ENCODE measurements at places on chromosomes 12 and 14.

- DNase-seq, result no peak
Measured at GRCh38 chr12:71158361-71158882, 623 bp upstream of the TSPAN8 start.

DNA sequence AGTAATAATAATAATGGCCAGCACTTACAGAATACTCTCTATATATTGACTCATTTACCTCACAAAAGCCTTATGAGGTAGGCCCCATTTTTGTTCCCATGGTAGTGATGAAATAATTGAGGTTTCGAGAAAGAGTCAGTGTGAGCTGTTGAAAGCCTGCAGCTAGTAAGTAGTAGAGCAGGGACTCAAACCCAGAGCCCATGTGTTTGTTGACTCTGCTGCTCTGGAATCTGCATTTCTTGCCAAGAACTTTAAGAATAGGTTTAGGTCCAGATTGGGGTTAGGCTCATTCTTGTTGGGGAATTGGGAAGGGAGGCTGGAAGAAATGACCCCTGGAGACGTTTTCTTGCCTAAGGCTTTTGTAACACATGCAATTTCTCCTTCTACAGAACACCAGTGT lies 27.9 kb downstream of the DYRK4 start:
- DNase-seq, result no peak

- DNase-seq, result no peak
Measured at GRCh38 chr14:33956640-33957039, 5.8 kb upstream of the EGLN3 start.

DNA sequence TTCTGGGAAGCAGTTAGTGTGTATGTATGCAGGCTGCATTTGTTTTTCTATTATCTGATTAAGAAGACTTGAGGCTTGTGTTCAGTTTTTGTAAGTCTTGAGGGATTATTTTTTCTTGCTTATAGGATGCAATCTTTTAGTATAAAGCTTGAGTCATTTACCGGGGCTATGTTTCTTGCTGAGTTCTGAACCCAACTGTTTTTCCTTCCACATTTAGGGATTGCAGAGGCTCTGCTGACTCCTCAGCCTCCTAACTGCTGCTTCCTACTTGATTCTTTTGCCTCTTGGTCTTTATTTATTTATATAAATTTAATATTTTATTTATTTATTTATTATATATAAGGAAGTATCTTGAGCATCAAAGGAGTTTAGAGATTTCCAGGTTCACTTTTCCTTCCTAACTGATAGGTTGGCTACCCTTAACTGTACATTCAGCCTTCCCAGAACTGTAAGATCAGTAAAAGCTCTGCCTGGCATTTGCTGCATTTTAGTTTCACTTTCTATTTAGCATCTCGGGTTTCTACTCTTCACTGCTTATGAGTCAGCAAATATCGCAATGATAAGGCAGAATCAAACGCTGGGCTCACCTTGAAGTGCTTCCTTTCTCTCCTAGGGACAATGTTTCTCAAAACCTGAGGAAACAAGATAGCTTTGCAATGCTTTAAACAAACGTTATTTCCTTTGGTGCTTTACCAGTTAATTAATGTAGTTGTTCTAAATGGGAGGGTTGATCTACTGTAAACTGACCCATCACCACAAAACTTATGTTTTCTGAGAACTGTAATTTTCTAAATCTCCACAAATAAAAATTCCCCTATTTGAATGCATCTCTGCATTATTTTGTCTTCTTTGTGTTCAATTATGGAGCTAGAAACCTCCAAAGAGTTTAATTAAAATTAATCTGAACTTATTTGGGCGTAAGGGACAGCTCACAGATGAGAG lies 1183.7 kb upstream of the TMEM132C start:
- peak; percentile 13 for DNase-seq

DNA sequence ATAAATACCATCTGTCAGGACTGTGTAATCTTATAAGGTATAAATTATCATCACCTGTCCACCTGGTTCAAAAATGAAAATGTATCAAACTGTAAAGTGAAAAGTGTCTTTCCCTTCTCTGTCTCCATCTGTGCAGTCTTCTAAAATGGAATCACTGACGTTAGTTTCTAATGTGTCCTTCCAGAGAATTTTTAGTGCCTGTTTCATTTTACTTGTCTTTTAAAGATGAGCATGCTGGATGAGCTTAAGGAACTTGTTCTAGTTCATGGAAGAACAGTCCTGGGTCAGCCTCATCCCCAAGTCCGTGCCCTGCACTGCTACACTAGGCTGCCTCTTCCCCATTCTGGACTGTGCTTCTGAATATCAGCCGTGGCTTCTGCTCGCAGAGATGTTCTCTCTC lies 5.4 kb upstream of the NT5DC3 start:
- no peak for DNase-seq

DNA sequence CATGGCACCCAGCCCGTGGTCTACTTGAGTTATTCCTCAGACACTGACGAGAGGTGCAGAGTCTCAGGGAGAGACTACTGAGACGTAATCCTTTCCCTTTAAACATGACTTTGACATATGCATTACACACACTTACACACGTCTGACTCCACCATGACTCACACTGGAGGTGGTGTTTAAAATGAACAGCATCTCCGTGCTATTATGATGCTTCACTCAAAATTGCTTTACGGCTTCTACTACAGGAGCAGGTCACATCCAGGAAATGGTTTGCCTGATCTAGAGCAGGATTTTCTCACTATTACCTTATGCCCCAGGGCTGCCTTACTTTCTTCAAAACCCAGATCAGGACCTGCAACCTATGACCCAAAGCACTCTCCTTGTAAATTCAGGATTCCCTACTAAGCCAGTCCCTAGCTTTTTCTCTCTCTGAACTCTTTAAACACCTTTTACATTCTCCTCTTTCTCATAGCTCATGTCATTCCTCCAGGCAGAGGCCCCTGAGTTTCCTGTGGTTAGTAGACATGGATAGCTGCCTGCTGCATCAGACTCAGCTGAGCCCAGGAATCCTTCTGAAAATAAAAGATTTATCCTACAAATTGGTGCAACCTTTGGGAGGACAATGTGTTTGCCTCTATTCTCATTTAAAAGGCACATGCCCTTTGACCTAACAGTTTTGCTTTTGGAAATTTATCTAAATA lies 31.2 kb downstream of the TMCC3 start:
- peak; percentile 50 for DNase-seq

- DNase-seq, result no peak
Measured at GRCh38 chr12:116121453-116121871, 156.0 kb downstream of the MED13L start.

GRCh38 chr12:63814146-63814772 lies 30.2 kb upstream of the SRGAP1 start:
- DNase-seq, result no peak

DNA sequence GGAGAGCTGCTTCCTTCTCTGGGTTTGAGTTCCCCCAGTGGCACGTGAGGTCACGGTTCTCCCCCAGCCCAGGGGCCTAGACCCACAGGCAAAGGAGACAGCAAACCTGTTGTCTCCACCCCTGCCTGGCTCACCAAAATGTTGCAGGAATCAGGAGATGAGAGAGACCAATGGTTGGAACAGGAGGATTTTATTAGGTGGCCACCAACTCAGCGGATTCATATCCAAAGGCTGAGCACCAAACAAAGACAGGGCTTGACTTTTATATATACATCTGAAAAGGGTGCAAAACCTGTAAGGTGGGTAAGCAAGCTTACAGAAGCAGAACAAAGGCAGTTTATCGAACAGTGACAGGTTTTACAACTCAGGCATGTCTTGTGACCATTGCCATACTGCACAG lies 9.2 kb upstream of the ADAM21 start:
- no peak for DNase-seq

GRCh38 chr12:2348482-2348852 lies 295.7 kb downstream of the CACNA1C start:
- DNase-seq, result no peak

DNA sequence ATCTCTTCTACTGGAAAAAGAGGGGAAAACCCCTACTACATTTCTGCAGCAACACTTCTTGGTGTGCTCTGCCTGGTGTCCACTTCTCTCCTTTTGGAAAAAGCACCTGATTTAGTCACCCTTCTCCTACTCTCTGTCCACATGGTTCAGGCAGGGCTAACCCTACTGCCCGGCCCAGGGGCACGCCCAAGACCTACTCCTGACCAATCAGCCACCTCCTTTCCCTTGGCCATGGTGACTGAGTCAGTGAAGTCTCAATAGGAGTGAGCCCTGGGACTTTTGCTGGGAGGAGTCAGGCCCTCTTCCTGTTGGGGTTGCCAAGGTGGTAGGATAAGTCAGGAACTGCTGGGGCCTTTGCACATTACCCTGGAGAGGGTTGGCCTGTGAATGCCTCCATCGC lies 52.5 kb upstream of the MYL2 start:
- no peak for DNase-seq

GRCh38 chr14:91291786-91292405 lies 47.4 kb upstream of the GPR68 start:
- no peak for DNase-seq

- no peak for DNase-seq
Measured at GRCh38 chr12:76421046-76421445, 72.8 kb upstream of the BBS10 start.

- no peak for DNase-seq
Measured at GRCh38 chr14:55514819-55515490, 65.1 kb upstream of the KTN1 start.

- no peak for DNase-seq
Measured at GRCh38 chr12:89787763-89788162, 79.1 kb upstream of the ATP2B1 start.

GRCh38 chr14:68534276-68534675 lies 258.6 kb downstream of the ZFP36L1 start:
- DNase-seq, result no peak

DNA sequence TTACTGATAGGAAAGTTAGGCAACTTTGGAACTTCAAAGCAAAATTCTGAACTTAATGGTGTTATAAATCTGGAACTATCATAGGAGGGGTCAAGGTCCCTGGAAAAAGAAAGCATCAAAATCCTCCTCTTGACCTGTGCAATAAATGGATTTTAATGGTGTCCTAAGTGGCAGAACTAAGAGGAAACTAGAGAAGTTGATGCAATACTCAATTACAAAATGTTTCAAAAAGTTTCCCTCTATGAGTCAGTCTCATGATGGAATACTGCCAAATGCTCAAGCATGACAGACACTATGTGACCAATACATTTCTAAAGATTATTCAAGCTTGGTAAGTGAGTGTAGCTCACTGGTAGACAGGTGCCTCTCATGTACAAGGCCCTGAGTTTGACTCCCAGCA lies 47.7 kb upstream of the ERGIC2 start:
- DNase-seq, result no peak

- DNase-seq, result no peak
Measured at GRCh38 chr12:130127532-130127911, 34.7 kb upstream of the FZD10 start.

- no peak for DNase-seq
Measured at GRCh38 chr14:64569138-64569631, 19.4 kb downstream of the PPP1R36 start.

DNA sequence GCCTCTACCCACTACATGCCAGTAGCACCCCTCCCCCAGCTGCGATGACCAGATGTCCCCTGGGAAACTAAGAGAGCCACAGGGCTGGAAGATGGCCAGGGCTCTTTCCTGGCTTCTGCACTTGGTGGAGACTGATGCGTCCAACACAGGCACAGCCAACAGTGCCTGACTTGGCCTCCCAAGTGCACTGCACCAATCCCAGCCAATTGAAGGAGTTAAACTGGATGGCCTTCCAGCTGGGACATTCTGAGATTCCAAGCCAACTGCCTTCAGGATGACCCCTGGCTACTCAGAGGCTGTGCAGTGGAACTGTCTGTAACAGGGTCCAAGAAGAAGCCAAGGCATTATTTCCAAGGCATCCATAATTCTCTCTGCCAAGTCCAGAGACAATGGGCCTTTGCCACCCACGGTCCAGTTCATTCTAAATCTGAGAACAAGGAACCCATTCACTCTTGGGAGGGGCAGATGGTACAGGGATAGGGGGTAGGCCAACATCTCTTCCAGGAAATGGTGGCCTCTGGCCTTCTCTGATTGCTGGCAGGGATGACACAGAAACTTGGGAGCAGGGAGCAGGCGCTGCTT lies 35.2 kb downstream of the PRIMA1 start:
- DNase-seq, result no peak

DNA sequence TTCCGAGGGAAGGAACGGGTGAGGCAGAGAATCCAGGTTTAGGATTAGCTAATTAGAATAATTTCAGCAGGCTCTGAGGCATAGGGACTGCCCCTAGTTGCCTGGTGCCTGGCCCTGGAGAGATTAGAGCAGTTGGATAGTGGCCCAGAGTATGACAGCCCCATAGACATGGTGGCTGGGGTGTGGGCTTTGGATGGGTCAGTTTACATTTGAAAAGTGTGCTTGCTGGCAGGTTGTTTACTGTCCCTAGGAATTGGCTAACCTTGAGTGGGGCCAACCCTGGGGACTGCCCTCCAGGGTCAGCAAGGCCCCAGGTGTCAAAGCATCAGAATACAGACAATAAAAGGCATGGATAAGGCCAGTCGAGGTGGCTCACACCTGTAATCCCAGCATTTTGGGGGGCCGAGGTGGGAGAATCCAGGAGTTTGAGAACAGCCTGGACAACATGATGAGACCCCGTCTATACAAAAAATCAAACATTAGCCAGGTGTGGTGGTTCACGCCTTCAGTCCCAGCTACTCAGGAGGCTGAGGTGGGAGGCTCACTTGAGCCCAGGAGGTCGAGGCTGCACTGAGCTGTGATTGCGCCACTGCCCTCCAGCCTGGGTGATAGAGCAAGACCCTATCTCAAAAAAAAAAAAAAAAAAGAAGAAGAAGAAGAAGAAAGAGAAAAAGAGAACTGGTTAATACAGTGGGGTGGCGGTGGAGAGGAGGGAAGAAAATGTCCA lies 182.3 kb upstream of the PWP1 start:
- no peak for DNase-seq

DNA sequence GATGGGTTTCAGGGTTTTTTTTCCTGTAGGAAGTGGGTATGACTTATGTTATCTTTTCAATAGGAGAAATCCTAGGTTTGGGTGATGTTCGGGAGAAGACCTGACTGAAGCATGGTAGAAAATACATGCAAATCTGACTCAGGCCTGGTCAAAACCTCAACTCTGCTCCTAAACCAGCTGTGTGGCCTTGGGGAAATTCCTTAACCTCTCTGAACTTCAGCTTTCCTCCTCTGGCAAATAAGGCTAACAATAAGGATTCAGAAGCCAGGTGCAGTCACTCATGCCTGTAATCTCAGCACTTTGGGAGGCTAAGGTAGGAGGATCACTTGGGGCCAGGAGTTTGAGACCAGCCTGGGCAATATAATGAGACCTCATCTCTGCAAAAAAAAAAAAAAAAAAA lies 148.5 kb downstream of the PHETA1 start:
- DNase-seq, result no peak
